AG04449 (cell line): ENCODE measurements at places on chromosomes 6 and 20.

GRCh38 chr6:135282395-135282794 lies 101.3 kb downstream of the MYB start:
- DNase-seq: no peak

- no peak for DNase-seq
These were observed 41.2 kb downstream of the TMEM14A start for GRCh38 chr6:52712136-52712535.

GRCh38 chr6:43728586-43728985 lies 41.0 kb upstream of the MRPS18A start:
- DNase-seq: no peak

DNA sequence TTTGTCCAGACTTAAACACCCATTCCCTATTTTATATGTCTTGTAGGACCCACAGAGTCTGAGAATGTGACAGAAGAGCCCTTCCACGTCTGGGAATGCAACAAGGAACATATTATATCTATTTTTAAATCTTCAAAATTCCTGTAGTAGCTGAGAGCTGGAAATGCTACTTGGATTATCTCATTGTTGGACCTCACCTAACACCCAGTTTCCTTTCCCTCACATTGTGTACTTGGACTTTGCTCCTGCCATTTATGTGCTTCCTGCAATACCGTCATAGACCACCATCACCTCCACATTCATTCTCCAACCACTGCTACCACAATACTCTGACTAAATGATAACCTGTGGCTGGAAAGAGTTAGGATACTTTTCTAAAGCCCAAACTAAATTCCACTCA lies 335.4 kb downstream of the COL12A1 start:
- DNase-seq: no peak

- no peak for DNase-seq
These were observed 112.2 kb upstream of the SULF2 start for GRCh38 chr20:47897461-47897860.

DNA sequence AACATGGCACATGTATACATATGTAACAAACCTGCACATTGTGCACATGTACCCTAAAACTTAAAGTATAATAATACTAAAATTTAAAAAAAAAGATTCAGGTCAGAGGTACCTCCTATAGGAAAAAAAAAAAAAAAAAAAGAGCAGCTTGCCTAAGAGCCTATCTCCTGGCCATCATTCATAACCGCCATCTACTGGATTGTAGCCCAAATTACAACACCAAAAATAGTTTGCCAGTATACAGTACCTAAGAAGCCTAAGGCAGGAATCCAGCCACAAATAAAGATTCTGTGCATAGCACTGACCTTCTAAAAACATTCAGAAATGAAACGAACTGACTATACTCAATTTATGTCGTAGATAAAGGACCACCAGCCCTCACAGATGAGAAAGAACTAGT lies 438.4 kb upstream of the ADGRB3 start:
- DNase-seq: no peak

DNA sequence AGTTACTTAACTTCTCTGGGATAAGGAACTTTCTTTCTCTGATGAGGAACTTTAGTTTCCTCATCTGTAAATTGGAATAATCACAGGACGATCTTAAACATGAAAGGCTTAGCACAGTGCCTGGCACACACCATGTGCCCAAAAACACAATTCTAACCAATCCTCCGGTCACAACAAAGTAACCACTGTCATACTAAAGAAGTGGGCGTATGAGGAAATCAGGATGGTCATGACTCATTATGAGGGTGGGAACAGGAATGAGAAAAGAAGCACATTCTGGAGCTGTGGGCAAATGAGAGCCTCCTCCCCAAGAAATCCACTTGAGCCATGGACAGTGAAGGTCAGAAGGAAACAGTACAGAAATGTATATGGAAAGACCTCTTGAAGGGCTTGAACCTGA lies 82.9 kb downstream of the LRFN2 start:
- DNase-seq: no peak

DNA sequence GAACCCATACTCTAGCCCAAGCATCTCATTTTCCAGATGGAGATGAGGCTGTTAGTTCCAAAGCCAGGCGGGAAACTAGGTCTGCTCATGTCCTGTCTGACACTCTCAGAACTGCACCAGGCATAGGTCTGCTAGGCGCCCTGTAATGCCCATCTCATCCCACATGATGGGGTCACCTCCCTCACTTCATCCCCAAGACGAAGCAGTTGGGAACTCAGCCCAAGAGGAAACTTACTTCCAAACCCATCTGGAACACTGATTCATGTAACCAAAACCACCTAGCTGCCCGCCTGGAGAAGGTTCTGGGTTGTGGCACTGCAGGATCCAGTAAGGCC lies 119.4 kb upstream of the PRND start:
- DNase-seq: no peak

DNA sequence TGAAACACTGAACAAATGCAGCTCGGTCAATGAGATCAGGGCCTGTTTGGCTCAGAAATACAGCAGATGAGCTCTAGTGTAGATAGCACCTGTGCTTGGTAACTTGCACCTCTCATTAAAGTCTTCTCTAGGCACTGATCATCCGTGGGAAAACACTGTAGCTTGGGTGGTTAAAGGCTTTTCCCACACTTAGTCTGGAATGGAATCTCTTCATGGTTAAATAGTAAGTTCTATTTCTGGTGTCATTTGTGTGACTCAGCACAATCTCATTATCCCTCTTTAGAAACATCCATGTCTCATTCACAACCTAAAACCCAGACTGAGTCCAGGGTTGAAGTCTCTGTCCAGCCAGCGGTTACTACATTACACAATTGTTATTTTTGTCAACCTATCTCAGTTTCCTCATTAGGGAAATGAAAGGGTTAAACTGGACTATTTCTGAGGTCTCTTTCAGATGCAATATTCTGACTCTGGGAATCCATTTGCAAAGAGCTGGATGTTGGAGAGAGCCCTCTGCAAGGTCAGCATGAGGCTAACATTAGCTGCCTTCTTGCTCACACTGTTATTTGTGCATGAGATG lies 125.0 kb downstream of the ZDHHC14 start:
- no peak for DNase-seq

- no peak for DNase-seq
These were observed 477.0 kb upstream of the CHD6 start for GRCh38 chr20:42095221-42095620.

- no peak for DNase-seq
These were observed 32.2 kb downstream of the HTR1E start for GRCh38 chr6:86969573-86969972.

DNA sequence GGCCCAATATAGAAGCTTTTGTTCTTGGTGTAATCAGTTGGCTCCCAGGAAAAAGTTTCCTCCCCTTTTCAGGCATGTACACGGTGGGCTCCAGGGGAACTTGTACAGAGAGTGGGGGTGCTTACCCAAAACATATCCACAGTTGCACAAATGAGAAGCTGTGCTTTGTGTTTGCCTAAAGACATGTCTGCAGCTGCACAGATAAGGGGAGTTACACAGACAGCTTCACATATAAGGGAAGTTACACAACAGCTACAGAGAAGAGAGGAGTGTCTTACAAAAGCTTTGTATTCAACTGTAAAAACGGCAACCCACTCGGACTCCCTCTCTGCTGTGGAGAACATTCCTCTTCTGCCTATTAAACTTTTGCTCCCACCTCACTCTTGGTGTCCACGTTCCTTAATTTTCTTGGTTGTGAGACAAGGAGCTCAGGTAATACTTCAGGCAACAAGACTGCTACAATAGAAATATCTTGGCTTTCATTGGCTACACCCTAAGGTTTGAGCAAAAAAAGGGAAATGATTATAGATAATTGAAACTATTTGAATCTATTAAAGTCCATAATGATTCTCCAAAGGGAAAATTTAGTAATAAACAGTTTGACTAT lies 7.4 kb upstream of the PNRC1 start:
- no peak for DNase-seq

- DNase-seq: no peak
These were observed 257.7 kb upstream of the MARCKS start for GRCh38 chr6:113599444-113599843.
